ENCODE measurements at places on chromosomes 13 and 19.

- DNase-seq = no peak
Observed at GRCh38 chr13:75934889-75935288, 298.8 kb downstream of the LMO7 start.

GRCh38 chr19:13526552-13526951 is 20.3 kb upstream of the CACNA1A start:
- DNase-seq = no peak

GRCh38 chr19:49567861-49568441 is 12.4 kb downstream of the NOSIP start:
- peak; percentile 94 for DNase-seq

- DNase-seq = no peak
Observed at GRCh38 chr19:55711719-55712118, 26.5 kb downstream of the NLRP9 start.

DNA sequence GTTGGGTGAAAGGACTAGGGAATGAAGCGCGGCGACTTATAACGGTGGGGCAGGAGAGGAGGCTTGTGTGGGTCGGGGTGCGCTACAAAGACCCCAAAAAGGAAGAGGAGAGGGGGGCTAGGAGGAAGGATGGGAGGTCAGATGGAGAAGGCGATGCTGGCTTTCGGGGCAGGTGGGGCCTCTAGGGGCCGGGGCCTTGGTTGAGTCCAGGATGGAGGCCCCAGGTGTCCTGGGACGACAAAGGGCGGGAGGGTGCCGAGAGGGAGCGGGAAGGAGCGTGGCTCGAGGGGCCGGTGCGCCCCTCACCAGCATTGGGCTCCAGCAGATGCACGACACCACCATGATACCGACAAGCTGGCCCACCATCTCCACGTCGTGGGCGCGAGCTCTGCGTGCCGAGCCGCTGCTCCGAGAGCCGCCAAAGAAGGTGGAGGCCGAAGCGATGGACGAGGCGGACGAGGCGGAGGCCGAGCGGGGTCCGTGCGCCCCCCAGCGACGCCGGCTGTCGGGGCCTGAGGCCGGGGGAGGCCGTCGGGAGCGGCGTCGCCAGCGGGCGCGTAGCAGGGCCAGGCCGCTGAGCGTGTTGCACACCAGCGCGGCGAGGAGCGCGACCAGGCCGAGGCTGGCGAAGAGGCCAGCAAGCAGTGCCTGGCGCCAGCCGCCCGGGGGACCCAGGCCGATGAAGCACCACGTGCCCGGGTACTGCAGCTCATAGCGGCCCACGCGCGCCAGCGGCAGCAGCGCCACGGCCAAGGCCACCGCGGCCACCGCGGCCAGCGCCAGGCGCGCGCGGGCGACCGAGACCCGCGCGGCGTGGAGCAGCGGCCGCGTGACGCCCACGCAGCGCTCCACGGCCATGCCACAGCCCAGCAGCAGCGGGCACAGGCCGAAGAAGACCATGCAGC is 1.8 kb downstream of the PTGER1 start:
- DNase-seq = no peak

Data from naive thymus-derived CD4-positive, alpha-beta T cell (primary cell).